Smooth muscle cell of the brain vasculature (primary cell): ENCODE measurements at places on chromosomes 5 and 9.

GRCh38 chr5:114361724-114362196 lies at the start of gene KCNN2:
KCNN2 (plus strand) TSS chr5:114362070; CDS start chr5:114362140, 70 bp downstream.
- DNase-seq, result no peak

DNA sequence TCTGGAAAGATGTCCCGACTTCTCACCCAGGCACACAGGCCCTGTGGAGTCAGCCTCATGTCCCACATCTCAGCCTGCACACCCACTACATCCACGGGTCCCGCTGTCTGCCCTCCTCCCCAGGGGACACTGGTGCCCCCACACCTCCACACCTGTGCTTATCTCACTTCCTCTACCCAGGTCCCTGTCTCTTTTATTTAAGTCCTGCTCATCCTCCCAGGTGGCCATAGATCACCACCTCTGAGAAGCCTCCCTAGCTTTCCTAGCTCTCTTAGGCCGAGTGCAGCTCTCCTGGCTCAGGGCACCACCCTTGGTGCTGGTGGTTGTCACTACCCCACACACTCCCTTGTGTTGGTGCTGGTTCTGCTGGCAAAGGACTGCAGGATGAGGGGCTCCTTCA lies 143.6 kb upstream of the PITX1 start:
- no peak for DNase-seq

- DNase-seq, result no peak
These were observed 58.1 kb upstream of the SPTLC1 start for GRCh38 chr9:92173318-92173717.

DNA sequence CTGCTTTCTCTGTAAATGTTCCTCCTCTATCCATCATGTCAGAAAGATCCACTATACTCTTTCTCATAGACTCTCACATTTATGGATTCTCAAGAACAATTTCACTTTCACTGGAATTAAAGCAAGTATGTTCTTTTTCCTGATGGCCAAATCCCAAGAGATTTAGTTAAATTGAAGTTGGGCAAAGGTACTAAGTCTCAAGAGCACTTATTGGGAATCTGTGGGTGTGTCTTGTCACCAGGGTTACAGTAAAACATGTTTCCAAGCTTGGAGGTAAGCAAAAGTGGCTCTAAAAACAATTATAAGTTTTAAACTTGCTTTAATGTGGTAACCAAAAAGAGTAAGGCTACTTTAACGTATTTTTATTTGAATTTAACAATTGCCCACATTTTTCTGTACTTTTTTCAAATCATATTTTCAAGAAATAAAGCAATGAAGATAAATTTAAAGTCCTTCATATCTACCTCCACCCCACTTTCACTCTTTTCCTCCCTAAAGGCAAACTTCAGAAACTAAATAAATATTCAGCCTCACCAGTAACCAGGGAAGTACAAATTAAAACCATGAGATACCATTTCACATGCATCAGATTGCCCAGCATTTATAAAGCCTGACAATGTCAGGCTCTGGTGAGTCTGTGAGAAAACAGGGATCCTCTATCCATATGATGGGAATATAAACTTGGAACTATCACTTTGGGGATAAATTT lies 387.4 kb downstream of the CETN3 start:
- DNase-seq, result no peak

DNA sequence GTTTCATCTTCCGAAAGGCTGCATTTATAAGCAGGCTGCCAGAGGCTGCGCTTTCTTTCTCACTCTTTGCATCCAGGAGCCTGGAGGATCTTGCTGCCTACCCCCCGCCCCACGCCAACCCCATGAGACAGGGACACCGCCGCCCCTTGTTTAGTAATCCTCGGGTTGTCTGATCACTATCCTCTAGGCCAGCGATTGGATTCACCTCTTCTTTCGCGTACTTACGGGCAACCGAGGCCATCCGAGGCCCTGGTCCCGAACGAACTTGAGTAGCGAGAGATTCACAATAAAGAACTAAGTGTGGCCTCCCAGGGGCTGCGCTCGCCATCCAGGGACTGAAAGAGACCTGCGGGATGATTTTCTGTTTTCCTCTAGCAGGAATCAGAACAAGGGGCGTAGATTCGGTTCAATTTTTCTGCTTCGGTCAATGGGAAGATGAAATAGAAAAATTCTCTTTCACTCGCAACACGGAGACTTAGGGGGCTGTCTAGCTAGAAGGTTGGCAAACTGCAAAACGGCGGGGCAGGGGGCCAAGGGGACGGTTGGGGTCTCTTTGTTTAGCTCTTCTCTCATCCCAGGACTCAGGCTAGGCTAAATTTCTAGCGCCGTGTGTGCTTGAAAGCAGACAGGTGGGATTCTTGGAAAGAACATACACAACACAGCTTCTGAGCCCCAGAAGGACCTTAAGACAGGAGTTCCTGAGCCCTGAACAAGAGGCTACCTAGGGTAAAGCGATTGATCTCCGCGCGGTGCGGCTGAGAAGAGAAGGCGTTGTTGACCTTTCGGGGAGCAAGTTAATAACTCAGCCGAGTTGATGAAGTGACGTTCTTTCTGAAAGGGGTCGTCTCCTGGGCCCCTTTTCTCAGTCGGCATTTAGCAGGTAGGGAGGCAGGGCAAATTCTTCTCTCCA lies 5.8 kb upstream of the ISL1 start:
- no peak for DNase-seq

GRCh38 chr5:1217596-1218206 lies 7.5 kb upstream of the SLC6A18 start:
- DNase-seq, result no peak

GRCh38 chr9:81665322-81665871 lies 23.9 kb downstream of the TLE1 start:
- no peak for DNase-seq

GRCh38 chr5:98497418-98497817 lies 276.0 kb upstream of the RGMB start:
- no peak for DNase-seq

DNA sequence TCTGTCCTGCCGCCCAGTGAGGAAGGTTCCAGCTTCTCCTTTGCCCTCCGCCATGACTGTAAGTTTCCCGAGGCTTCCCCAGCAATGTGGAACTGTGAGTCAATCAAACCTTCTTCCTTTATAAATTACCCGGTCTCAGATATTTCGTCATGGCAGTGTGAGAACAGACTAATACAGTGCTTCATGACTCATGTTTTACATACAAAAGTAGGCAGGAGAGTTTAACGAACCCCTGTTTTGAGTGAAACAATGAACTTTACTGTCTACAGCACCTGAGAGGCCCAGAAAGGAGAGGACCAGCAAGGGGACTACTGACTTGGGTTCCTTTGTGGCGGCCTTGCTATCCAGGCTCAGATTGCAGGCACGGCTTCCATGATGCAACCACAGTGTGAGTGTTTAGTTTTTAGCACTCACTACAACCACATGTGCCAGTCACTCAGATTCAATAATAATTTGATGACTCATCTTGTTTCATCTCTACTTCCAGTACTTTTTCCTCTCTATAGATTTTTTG lies 139.1 kb upstream of the CLINT1 start:
- DNase-seq, result no peak

- no peak for DNase-seq
These were observed 2.8 kb downstream of the TRAF1 start for GRCh38 chr9:120923620-120924328.

- no peak for DNase-seq
These were observed 171.1 kb downstream of the TAF11L14 start for GRCh38 chr5:17805227-17805825.

- no peak for DNase-seq
These were observed 636.4 kb upstream of the ARRDC3 start for GRCh38 chr5:92019376-92019990.

DNA sequence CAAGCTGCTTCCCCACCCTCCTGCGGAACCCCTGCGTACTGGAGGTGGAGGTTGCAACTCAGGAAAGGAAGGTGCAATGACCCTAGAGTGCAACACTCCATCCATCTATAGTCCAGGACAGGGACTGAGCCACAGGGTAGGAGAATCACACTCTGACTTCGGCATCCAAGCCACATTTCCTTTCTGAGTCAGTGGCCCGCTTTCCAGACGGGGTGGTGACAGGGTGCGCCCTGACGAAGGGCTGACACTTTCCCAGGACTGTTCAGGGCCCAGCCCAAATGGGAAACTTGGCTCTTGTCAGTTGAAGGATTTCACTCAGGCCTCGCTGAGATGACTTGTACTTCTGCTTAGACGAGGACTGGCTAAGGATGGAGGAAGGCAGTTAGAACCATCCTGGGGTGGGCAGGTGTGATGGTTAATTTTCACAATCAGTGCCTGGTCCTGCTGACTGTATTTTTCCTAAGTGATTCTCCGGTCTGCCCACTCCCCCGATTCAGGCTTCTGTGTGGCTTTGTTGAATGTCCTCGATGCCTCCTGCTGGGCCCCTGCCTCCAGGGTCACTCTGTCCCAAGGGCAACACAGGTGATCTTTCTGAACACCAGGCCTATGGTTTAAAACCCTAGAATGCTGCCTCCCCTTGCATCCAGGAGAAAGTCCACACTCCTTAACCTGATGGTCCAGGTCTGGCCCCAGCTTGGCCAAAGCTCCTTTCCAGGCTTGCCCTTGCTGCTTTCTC lies 228.1 kb downstream of the FSTL4 start:
- DNase-seq, result no peak

DNA sequence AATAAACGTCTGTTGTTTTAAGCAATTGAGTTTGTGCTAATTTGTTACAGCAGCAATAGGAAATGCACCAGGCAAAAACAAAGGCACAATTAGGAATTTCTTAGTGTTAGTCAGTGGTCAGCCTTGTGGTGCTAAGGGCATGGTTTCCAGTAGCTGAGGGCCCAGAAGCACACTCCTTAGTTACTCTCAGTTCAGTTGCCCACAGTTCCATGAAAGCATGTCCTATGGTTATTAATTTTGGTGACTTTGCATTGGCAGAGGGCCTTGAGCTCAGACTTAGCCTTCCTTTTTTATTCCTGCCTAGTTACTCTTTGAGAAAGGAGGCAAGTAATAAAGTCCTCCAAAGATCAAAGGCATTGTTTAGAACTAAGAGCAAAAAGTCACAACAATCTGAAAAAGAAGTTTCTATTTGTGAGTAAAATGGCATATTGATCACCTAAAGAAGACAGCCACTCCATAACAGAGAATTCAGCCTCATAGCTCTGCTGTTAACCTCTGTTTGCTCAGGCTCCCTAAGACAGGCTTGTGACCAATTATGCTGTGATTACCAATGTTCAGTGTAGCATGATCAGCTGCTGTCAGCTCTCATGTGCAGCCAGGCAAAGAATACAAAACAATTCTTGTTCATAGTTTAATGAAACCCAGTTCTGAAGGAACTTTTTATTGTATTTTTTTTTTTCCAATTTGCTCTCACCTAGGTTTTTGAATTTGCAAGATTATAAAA lies 57.0 kb upstream of the MROH2B start:
- no peak for DNase-seq
